ENCODE measurements at places on chromosomes 2 and 18.

DNA sequence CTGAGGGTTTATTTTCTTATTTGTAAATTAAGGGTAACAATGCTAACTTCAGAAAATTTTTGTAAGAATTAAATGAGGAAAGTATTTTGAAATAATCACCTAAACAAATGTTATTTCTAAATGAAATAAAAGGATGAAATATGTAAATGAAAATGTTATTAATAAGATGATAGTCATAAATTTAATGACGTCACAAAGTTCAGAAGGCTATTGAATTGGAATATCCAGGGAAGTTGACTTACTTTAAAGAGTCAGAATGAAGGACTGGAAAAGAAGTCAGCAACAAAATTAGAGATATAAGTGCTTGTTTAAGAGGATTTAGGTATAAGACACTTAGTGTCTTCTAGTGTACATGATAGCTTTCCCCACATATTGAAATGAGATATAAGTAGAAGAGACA lies 732.6 kb upstream of the CDH7 start:
- DNase-seq: no peak

DNA sequence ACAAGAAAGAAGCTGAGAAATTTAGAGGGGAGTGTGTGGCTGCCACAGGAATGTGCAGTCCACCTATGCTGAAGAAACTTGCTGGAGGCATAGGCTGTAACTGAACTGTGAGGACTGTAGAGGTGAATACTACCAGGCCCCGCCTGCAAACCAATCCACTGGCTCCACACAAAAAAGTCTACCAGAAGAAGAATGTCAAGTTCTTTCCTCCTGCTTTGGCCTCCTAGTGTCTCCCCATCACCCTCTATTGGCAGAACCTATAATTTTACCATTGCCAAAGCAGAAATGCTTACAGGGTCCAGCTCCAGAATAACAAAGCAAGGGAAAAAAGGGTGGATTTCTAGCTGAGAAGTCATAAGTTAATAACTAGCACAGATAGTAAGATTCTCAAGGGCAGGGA lies 5.9 kb upstream of the ATP5MC3 start:
- peak; percentile 21 for DNase-seq

- peak; percentile 37 for DNase-seq
These were observed 38.0 kb downstream of the AKAIN1 start for GRCh38 chr18:5159080-5159479.

DNA sequence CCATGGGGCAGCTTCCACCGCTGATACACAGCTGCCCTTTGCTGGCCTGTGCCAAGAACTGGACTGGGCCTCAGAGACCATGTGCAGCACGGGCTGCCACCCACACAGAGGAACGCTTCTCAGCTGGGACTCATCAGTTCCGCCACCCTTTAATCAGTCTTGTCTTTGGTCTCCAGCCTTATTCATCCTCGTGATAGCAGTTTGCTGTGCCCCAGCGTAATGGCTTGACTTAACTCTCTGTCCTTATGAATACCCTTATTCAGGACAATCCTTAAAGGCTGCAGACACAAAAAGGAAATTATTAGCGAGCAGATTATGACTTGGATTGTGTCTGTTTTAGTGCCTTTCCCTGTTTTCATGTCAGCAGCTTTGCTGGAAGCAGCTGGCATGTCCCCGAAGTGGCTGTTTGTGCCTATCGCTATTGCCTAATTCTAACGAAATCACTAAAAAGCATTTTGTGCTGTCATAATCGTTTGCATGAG lies 108.9 kb upstream of the DAPL1 start:
- DNase-seq: no peak

DNA sequence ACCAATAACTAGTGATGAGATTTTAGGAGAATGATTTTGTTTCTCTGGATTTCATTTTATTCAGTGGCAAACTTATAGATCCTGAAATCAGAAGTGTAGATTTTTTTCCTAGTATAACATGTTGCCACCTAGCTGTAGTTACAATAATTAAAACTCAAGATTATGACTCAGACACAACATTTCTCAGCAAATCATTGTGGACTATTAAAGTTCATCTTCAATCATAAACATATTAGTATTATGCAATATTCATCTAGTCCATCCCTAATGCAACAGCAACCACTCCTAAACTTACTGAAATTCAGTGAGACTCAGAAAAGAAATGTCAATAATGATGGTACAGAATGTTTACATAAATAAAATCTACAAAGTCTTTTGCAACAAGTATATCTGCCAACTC lies 51.3 kb downstream of the USP34 start:
- DNase-seq: no peak

GRCh38 chr18:46621871-46622270 lies 35.1 kb downstream of the LOXHD1 start:
- no peak for DNase-seq
